NCI-H1105 (cell line): ENCODE measurements at places on chromosomes 3 and 15.

- DNase-seq, result no peak
These were observed 2.3 kb downstream of the SEMA3G start for GRCh38 chr3:52442409-52443267.

GRCh38 chr3:141074529-141074928 lies 23.4 kb downstream of the SPSB4 start:
- no peak for DNase-seq

- no peak for DNase-seq
These were observed 106.3 kb upstream of the RNU6-1 start for GRCh38 chr15:67945951-67946700.

DNA sequence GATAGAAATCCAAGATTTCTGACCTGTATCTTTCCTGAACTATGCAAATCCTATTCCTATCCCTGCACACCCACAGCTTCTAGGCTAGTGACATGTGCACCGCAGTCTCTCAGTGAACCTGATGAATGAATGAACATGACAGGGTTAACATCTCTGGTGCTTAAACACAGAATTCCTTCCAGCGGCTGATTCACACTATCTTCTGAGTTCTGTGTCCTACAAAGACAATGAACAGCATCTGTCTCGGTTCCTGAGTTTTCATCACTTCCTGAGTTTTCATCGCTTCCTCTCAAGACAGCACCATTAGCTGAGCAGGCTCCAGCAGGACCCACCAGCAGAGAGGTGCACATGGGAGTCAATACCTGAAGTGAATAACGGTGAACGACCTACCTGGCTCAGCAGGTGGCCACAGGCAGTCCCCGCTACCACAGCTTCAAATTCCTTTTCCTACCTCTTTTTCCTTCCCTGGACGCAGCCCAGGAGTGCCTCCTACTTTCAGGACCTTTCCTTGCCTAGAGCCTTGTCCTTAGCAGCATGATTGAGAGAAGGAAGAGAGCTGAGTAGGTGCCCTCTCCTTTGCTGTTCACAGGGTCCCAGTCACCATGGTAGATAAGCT lies 113.5 kb downstream of the IGF2BP2 start:
- no peak for DNase-seq

DNA sequence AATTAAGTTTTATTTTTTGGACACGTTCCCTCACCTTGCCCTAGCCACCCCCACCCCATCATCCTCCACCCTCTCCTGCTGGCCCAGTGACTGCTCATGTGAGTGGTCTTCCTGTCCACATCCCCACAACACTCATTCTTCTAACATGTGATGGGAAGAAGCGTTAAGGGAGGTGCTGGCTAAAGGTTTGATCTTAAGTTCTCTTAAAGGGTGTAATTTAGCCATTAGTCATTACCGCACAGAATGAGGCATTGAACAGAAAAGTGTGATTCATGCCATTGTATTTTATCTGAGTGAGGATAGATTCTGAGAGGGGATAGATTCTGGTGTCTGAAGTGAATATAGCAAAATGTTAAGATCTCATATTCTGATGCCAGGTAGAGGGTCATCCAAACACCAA lies 272.9 kb upstream of the TPM1 start:
- DNase-seq, result no peak

DNA sequence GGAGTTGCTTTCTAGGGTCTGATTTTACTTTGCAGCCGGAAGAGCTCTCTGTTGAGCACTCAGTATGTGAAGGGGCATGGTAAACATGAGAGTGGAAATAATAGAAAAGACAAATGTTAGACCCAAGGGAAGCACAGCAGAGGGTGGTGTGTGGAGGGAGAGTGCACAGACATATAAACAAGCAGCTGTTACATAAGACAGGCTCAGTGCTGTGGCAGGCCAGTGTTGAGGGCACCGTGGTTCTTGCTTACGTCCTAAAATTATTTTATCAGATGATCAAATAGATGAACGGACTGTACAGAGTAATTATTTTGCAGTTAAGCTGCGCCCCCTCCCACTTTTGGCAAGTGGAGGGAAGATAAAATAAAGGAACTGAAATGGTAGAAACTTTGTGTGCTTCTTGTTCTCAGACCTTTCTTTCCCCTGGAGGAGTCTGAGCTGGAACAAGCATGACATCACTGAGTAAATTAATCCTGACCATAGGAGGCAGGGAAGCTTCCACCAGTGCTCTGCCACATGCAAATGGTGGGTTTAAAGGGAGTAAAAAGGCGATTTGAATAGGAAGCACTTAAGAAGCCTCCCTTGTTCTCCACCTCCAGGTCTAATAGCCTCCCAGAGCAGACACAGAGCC lies 205.6 kb downstream of the IL20RB start:
- DNase-seq, result no peak
